Cortex of kidney (tissue), 1 donor: ENCODE measurements at places on chromosomes 5 and 9.

- DNase-seq = no peak
Observed at GRCh38 chr5:66629446-66629845, 33.3 kb downstream of the MAST4 start.

DNA sequence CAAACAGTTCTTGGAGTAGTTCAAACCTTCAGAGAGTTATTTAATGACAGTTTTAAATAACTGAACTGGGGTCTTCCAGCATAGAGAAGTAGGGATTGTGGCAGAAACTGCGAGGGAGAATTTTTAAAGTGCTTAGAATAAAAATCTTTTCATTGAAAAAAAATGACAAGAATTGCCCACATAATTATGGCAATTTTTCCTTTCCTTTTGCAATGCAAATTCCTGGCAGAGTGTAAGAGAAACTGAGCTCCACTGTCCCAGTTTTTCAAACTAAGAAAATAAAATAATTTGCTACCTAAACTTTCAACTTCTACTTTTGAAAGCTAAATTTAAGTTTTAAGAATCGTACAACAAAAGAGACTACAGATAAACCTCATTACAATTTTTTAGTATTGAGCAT is 2.3 kb upstream of the PTGER4 start:
- DNase-seq = no peak

GRCh38 chr5:82306151-82306550 is 28.0 kb upstream of the RPS23 start:
- no peak for DNase-seq

- no peak for DNase-seq
Observed at GRCh38 chr5:67253911-67254310, 57.3 kb upstream of the CD180 start.

DNA sequence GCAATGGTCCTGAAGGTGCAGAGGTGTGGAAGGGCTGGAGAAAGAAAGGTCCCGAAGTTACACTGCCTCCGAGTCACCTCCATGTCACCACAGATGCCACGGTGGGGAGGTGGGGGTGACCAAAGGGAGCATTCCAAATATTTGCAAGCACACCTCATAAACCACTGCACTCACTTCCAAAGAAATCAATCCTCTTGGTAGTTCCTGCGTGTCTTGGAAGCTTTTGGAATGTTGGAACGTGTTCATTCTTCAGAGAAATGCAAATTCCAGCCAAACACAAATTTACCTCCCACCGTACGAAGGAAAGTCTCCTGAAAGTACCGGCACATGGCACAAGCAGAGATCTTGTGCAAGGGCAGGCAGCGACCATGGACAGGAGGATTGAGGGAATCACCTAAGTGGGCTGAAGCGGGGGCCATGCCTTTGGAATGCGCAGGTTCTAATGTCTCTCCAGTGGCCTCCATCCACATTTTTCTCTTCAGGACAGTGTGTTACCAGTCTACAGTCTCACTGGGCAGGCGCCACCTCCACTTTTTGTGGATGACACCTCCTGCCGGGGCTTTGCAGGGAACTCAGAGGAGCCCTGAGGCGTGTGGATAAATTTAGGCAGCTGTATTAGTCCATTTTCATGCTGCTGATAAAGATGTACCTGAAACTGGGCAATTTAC is 54.0 kb downstream of the NSUN2 start:
- DNase-seq = no peak

- DNase-seq = no peak
Observed at GRCh38 chr9:91193087-91193657, 168.5 kb downstream of the AUH start.

DNA sequence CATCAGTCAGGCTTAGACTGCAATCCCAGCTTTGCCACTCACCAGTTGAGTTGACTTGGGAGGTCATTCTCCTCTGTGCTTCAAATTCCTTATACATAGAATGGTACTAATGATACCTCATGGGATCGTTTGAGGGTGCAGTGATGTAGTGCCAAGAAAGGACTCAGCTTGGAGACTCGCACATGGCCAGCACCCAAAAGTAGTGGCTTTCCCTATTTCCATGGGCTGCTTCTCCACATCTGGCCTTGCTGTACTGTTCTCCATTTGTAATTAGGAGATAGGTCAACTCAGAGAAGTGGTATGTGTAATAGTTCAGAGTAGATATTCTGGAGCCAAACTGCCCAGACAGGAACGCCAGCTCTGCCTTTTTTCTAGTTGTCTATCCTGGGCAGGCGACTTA is 5.5 kb downstream of the CCL19 start:
- no peak for DNase-seq

- DNase-seq = no peak
Observed at GRCh38 chr5:174910245-174910737, 185.9 kb downstream of the MSX2 start.

DNA sequence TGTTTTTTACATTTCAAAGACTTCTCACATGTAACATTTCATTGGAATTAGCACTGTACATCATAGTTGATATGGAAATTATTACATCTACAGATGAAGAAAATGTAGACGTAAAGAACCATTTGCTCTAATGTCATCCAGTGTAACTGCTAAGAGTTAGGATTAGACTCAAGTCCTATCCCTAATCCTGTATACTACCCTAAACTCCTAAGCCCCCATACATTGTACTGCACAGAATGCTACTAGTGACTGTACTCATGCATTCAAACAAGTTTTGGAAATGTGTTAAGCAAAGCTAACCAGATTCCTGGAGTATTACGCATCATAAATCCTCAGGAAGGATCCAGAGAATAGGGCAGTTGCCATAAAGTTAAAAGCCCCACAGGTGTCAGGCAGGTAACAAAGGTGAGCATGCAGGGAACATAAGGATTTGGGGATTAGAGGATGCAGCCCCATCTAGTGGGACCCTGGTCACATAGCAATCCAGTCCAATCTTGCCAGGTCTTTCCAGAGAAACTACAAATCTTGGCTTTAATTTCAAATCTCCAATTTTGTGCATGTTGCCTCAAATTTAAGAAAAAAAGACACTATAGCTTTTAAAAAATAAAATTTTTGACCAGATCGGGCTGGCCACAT is 32.0 kb downstream of the HAVCR1 start:
- no peak for DNase-seq

DNA sequence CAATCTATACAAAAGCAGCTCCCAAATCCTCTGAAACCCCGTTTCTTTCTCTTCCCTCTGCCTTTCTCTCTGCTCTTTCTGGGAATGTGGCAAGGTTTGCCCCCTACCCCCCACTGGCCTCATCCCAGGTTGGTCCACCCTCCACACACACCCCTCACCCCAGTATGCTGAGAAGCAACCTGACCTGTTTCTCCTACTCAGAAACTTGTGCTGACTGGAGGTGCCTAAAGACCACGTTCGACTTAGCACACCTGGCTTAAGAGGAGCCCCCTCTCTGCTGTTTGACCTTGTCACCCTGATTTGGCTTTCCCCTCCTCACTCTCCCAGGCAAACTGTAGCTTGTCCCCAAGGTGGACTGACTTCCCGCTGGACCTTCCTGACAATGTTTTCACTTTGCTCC is 1.1 kb upstream of the SEPTIN8 start:
- DNase-seq = no peak

DNA sequence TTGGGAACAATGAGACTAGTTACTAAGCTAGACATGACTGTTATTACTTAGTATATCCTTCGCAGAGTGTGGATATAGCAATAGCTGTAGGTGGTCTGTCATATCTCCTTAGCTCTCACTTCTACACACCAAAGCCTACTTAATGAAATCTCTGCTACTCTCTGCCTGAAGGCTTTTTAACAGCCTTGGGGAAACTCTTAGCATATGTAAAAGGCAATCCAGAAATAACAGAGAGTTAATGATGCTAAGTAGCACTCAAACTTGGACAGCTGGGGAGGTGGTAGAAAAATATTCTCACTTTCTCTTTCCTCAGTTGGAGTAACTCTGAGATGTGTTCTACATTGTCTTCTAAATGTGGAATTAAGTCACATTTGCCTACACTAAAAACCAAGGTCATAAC is 30.2 kb upstream of the C6 start:
- no peak for DNase-seq

- no peak for DNase-seq
Observed at GRCh38 chr5:68242743-68243142, 27.2 kb downstream of the PIK3R1 start.

- DNase-seq = no peak
Observed at GRCh38 chr9:129841071-129841470, 5.8 kb downstream of the USP20 start.

GRCh38 chr9:101579711-101580545 is 14.8 kb downstream of the PPP3R2 start:
- no peak for DNase-seq

- DNase-seq = no peak
Observed at GRCh38 chr5:56102889-56103288, 108.1 kb upstream of the IL6ST start.

GRCh38 chr5:92147266-92147665 is 764.1 kb upstream of the ARRDC3 start:
- DNase-seq = no peak

- DNase-seq = no peak
Observed at GRCh38 chr9:108934323-108934893, at the start of gene ABITRAM. ABITRAM (plus strand) TSS chr9:108934400; CDS start chr9:108934487, 87 bp downstream.

DNA sequence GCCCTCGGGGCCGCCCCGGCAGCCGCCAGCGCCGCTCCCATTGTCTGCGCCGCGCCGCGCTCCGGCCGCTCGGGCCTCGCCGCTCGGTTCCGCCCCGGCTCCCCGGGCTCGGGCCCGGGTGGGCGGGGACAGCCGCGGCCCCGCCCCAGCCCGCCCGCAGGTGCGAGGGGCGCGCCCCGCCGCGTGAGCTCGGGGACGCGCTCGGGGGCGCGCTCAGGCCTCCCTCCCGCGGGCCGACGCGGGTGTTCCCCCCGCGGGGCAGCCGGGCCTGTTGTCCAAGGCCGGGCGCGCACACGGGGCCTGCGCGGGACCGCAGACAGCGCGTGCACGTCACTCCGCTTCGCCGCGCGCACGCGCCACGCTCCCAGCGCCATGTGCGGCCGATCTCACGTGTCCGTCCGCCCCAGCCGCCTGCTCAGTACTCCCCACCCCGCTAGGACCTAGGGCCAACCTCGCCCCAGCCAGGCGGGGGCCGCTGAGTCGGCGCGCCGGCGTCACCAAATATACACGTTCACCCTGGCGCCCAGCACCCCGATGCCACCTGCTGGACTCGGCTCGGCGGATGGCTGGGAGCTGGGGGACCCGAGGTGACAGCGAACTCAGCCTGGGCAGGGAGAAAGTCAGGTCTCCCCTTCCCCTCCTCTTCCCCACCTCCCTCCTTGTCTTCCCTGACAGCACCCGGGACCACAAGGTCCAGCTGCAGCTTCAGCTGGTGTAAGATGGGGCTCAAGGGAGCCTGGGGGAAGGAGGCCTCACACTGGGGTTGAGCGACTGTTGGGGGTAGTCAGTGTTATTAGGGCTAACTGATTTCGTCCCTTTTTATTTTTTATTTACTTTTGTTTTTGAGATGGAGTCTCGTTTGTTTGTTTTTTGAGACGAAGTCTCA is 14.3 kb downstream of the GBGT1 start:
- no peak for DNase-seq

DNA sequence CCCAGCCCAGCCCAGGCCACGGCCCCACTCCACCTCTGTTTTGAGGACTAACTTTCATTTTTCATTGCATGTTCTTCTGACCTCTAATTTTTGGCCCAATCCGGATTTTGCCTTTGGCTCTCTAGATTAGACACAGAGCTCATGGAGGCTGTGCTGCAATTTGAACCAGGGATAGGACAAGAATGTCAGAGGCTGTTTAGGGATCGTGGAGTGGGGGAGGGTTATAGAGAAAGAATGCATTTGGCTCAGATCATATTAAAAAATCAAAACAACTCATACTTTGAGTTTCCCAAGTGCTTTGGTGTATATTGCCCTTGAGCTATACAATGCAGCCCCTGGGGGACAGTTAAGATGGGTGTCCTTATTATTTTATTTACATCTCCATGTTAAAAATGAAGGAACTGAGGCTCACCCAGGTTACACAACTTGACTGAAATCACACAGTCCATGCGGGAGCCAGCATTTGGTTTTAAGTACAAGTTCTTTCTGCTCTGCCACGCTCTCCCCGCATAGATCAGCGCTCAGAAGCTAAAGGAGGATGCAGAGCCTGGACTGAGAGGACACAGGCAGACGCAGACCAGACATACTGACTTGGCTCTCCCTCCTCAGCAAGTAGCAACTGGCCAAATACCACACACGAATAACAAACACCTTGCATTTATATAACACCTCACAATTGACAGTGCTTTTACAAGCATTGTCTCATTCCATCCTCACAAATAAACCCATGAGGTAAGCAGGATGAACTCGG is 126.4 kb upstream of the RAI14 start:
- DNase-seq = no peak
